ENCODE measurements at places on chromosomes 1 and 21.

GRCh38 chr1:182884872-182885271, 45.7 kb downstream of the DHX9 start:
- DNase-seq, result no peak

GRCh38 chr1:163774978-163775620, 453.3 kb downstream of the NUF2 start:
- DNase-seq, result no peak

DNA sequence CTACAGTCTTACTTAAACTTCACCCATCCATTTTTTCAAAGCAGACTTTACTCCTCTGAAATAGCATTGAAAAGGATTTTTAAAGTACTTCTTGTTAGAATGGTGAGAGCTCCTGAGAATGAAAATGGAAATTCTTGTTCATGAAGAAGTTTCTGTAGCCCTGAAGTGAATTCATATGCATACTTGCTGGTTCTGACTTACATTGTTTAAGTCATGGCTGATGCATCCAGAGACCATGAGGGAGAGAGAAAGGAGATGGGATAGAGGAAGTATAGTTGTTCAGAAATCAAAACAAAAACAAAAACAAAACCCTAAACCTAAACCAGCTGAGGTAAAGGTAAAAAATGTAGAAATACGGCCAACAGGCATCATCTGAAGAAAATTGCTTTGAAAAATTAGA, 27.1 kb upstream of the SAMSN1 start:
- DNase-seq, result no peak

DNA sequence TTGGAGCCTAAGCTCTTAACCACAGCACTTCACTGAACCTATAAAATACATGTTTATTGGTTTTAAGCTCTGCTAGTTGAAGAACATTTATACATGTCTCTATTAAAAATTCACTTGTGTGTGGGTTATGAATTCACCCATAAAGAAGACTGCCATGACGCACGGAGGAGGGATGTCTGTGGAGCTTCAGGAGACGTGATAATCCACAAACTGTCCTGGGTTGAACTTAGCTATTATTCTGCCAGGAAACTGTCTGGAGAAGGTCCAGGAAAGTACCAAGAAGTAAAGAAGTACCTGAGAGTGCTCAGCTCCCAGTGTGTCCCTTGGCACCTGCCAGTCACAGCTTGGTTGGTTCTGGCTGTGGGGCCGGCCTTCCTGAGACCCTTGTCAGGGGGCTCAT, 56.3 kb downstream of the DDR2 start:
- no peak for DNase-seq

Measured in NCI-H1105 treated with DMSO at 0.1 percent for 48 hours (cell line).